ENCODE measurements at places on chromosomes 3 and 15.

DNA sequence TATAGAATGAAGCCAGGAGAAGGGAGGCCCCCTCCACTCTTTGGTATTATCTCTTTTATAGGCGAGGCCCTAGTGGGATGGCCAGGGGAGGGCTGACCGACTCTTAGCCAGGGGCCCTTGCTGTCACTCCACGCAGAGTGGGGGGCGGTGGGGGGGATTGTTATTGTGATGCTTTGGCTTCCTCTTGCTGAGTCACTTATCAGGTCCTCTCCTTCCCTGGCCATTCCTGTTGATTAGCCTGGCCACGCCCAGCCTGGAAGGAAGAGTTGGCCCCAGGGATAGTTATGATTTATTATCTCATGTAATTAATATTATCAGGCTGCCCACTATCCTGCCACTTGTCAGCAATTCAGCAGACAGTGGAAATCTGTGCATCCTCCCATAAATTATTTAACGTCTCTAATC lies 25.5 kb upstream of the SKOR1 start:
- DNase-seq, result no peak

DNA sequence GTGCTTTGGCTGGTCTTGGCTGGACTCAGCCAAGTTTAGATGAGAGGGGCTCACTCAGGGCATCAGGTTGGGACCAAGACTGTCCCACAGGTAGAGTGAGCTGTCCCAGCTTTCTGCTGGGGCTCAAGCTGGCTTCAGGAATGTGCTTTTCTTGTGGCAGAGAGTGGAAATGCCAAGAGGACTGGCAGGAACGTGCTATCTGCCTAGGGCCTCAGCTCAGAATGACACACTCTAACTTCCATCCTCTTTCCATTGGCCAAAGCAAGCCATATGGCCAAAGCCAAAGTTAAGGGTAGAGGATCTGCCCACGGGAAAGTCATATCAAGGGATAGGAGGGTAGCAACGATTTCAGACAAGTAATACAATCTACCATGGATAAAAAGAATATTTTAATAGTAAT lies 178.8 kb downstream of the ABHD5 start:
- no peak for DNase-seq

DNA sequence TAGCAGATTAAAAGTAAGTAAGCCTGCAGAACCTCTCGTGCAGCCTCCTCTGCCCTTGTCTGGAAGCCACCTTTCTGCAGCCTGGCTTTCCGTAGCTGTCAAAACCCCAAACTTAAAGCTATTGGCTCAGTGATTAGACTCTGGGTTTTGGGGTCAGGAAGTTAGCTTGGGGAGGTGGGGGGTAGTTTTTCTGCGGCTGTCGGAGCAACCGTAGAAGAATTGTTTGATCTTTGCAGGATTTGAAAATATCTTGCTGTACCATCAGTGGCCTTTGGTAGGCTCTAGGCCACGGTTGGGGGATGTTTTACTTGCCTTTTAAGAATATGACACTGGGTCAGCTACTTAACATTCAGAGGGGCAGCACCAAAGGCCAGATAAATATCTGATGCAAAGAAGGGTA lies 88.4 kb upstream of the RASGRP1 start:
- DNase-seq, result no peak

- DNase-seq, result no peak
These were observed 9.4 kb downstream of the ITPKA start for GRCh38 chr15:41502795-41503668.

GRCh38 chr3:58084166-58084565 lies 75.9 kb downstream of the FLNB start:
- DNase-seq, result no peak

All from cardiac muscle cell (in vitro differentiated cells and primary cell).